ENCODE measurements at places on chromosomes 12 and 14.

DNA sequence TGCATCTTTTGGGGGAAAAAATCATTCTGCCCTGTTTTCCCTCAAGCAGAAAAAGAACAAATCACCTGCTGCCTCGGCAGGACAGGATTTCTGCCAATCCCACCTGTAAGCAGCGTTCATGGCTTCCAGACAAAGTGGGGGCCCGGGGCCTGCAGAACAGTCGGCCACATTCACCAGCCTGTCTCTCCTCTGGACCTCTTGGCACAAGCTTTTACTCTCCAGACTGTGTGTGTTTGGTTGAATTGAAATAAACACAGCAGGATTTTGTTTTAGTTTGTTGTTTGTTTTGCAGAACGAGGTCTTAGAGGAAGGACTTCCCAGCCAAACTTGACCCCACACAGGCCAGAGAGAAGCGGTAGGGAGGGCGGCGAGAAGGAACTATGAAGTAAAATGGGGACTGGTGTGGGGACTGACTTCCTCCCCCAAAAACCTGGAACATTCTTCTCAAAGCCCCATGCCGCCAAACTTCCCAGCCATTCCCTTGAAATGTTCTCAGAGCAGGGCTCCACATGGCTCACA lies 41.7 kb upstream of the FOS start:
- DNase-seq, result no peak

- peak; percentile 10 for DNase-seq
Measured at GRCh38 chr14:93160353-93160801, 24.3 kb downstream of the MOAP1 start.

DNA sequence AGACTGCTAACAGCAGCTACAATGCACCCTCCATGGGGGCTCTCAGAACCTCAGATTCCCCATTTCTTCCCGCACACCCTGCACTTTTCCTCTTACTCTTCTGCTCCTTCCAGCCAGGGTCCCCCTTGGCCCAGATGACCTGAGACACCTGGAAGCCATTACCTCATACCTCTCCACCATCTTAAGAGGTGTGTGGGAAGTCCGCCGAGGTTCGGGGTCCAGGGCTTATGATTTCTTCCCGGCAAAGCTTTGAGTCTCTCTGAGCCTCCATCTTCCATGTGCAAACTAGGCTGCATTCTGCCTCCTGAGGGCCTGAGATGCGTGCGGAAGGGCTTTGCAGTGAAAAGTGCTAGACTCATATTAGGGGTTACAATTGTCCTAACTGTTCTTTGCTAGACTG lies 5.3 kb downstream of the GSC start:
- DNase-seq, result no peak

DNA sequence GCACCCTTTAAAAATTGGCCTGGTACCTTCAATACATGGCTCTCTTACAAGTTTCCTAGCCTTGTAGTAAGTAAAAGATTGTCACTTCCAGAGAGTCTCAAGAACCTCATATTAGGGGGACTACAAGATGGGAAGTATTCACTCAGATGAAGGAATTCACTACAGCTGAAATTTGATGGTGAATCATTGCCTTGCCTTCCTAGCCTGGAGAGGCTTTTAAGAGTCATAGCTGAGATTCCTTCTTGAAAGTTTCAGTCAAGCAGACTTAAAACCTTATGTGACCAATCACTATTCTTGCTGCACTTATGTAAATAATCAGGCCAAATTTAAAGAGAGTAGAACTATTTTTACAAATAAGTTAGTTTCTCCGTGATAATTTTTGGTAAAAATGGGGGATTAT lies 451.6 kb downstream of the TRHDE start:
- DNase-seq, result no peak

DNA sequence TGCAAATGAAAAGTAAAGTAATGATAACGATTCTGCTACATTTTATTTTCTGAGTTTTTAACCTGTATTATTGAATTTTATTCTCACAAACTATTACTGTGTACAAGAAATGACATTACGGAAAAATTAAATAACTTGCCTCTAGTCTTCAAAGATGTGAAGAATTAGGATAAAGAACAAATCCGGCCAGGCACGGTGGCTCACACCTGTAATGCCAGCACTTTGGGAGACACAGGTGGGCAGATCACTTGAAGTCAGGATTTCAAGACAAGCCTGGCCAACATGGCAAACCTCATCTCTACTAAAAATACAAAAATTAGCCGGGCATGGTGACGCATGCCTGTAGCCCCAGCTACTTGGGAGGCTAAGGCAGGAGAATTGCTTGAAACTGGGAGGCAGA lies 1584.4 kb upstream of the SEL1L start:
- DNase-seq, result no peak

- no peak for DNase-seq
Measured at GRCh38 chr14:51593397-51593796, 58.3 kb upstream of the FRMD6 start.

- DNase-seq, result no peak
Measured at GRCh38 chr12:9032202-9032964, 43.0 kb downstream of the KLRG1 start.

DNA sequence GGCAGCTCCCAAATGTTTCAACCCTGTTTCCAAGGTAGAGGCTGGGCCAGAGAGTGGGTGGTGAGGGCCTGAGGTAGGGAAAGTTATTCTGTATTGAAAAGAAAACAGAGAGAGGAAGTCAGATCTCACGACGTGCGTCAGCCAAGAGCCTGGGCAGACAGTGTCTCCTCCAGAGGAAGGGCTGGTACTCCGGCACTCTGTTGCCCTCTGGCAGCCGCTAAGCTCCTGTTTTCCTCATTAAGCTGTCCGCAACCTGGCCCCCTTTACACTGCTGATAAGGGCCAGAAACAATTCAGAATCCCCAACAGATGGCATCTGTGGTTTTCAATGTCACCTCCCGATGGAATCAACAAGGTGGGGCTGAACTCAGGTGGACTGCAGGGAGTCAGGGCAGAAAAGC lies 26.0 kb upstream of the LTBP2 start:
- DNase-seq, result no peak

- no peak for DNase-seq
Measured at GRCh38 chr12:117100251-117100650, 1.0 kb upstream of the TESC start.

DNA sequence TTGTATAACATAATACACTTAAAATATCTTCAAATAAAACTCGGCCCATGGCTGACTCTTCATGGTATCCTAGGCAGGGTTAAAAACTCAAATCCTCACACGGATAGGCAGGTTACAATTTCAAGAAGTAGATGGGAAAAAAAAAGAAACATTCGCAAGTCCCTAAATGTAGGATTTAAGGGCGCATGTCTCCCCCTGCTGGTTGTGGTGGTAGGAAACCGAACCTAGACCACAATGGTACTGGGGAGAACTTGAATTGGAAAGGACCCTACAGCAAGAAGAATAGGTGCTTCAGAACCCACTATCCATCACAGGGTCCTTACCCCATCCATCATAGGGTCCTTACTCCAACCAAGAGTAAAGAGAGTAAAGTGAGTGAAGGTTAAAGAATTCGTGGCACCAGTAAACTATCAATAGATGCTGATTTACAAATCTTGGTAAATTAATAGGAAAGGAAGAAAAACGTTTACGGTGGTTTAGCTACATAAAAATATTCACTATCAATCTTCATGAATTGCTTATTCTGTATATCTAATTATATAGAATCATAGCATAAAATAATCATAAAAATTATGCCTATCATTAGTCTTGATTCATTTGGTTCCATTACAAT lies 3.3 kb upstream of the CIPC start:
- peak; percentile 89 for DNase-seq

GRCh38 chr12:33825986-33826602 lies 196.2 kb upstream of the ALG10 start:
- DNase-seq, result no peak

- DNase-seq, result no peak
Measured at GRCh38 chr12:89731614-89732013, 23.0 kb upstream of the ATP2B1 start.

DNA sequence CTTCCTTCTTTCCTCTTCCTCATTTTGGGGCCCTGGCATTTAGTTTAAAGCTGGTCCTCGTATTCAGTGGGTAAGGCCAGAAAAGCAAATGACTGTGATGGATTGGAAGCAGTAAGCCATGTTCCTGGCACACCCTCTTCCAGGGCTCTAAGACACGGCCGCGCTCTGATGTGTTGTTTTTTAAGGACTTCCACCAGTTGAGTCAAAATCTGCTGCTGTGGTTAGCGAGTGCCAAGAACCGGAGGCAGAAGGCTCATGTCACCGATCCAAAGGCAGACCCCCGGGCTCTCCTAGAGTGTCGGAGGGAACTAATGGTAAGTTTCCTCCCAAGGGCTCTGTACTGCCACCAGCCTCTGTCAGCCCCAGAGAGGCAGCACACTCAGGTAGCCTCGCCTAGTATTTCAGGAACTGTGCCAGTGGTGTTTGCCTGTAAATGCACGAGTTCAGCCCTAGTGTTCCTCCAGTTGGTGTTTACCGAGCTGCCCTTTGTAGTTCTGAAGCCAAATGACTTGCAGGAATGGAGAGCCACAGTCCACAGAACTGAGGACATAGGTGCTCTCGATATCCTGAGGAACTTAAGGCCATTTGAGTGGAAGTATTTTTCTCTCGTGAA lies 72.7 kb downstream of the ESR2 start:
- no peak for DNase-seq
